ENCODE measurements at places on chromosomes 13 and 19. TPM values are rescaled to one million over a fixed set of nuclear protein-coding genes. Genes with fewer than 3 reads are reported as not detected.

DLL3 gene
- total RNA-seq, result not detected

GRCh38 chr13:107865318-107865575, 350.1 kb downstream of the LIG4 start:
- DNase-seq, result no peak

GRCh38 chr13:31015199-31015598, 82.7 kb downstream of the TEX26 start:
- DNase-seq, result no peak

- DNase-seq, result no peak
These were observed 9.6 kb upstream of the UBL3 start for GRCh38 chr13:29859971-29860370.

DNA sequence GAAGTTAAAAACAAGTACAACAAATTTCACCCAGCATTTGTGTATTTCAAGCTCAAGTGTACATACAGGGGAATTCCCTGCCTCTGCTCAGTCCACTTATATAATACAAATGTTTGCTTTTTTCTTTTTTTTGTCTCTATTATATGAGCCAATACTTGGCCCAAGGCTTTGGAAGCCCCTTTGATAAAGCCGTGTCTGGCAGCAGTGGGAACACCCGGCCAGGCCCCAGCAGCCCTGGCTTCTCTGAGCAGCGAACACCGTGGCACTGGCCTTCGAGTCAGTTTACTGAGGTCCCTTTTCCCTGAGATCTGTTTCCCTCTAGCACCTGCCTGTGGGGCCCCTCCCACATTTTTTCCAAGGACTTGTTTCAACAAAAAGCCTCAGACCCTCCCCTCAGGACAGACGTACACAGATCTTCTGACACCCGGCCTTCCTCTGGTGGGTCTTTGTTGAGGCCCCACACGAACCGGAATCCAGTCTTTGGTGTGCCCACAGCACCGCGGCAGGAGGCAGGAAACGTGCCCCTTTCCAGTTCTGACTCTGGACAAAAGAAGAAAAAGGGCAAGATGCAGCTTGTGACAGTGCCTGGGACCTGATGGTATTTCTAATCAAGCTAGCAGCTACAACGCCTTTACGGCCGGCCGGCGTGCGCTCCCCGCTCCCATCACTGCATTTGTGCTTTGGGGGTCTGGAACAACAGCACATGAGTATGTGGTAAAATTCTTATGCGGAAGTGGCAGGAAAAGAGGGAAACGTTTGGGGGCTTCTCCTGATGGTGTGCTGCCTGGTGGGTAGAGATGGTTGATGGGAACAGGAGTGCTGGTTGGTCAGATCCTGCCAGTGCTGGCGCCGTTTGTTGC, 13.8 kb downstream of the SIPA1L3 start:
- DNase-seq, result no peak

All from mucosa of descending colon (tissue), 3 donors.